Right atrium auricular region (tissue), 2 donors: ENCODE measurements at places on chromosomes 3 and 15. TPM values are rescaled to one million over a fixed set of nuclear protein-coding genes. Genes with fewer than 3 reads are reported as not detected.

Gene LYZL4
- total RNA-seq = not detected

Gene CACNA1D
- 9.6 TPM for total RNA-seq

Gene GOLGA8K
- not detected for total RNA-seq

Gene SERINC4
- not detected for total RNA-seq

Gene ACVR2B
- total RNA-seq = 3.9 TPM

Gene DGKG
- 25.1 TPM for total RNA-seq

Gene KLHL40
- total RNA-seq = 0.15 TPM

Gene DPPA2
- total RNA-seq = not detected

Gene GHSR
- total RNA-seq = not detected

Gene SI
- not detected for total RNA-seq
